ENCODE measurements at places on chromosomes 6 and 20.

GRCh38 chr6:97654674-97655073 lies 371.7 kb upstream of the MMS22L start:
- DNase-seq = no peak

DNA sequence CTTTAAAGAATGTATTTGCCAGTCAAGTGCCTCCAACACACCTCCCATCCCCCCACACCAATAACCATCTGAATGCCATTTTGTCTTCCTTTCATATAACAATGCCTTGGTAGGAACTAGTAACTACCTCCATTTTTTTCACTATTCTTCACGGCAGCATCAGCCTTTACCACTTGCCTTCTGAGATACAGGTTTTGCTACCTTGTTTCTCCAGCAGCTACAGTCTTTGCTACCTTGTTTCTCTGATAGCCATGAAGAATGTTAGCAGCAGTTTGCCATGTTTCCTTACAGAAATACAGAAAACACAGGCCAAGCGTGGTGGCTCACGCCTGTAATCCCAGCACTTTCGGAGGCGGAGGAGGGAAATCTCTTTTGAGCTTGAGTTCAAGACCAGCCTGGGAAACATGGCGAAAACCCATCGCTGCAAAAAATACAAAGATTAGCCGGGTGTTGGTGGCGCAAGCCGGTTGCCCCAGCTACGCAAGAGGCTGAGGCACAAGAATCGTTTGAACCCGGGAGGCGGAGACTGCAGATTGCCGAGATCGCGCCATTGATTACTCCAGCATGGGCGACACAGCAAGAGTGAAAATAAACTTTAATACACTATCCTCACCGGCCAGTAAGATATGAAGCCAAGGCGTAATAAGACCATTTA lies 100.9 kb downstream of the HFE start:
- DNase-seq = no peak

GRCh38 chr20:10597637-10598036 lies 76.2 kb downstream of the JAG1 start:
- no peak for DNase-seq

DNA sequence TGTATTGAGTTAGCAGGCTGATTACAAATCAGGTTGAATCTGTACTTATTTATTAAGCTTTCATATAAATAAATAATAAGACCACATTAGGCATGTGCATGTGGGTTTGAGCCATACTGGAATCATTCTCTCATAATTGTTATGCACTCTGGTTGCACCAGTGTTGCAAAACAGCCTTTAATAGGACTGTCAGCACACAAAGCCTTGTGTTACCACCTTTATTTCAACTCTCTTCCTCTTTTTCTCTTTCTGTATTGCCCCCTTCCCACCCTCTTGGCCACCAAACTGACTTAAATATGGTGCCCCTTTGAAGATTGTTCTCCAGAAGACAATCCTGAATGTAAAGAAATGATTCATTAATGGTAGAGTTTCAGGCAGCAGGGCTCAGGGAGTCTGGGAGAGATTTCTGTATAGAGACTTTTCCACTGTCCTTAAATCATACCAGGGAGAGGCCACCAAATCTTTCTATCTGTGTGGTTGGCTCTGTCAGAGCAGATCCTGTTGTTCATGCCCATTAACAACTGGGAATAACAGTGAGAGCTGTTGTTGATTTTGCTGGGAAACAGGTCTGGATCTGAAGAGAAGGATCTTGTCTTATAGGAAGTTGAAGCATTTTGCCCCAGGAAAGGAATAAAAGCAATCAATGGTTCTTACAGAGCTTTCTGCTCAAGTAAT lies 131.6 kb upstream of the SOX4 start:
- no peak for DNase-seq

DNA sequence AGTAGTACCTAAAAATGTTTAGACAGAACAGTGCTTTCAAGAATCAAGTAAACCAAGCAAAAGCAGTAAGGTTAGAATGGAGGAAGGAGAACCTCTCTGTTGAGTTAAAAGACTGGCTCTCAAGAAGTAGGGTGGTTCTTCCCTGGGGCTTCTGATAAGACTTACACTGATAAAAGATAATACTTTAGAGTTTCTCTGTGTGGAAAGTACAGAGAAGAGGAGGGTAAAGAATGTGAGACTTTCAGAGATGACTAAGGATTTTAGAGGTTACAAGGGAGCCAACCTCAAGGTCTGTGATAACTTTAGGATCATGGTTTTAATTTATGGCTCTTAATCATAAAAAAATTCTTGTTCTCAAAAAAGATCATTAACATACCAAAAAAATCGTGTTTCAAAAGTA lies 30.9 kb upstream of the ALDH8A1 start:
- no peak for DNase-seq

GRCh38 chr20:37522260-37523011 lies 1.4 kb downstream of the NNAT start:
- DNase-seq = no peak

GRCh38 chr20:64192406-64192805 lies 28.2 kb downstream of the MYT1 start:
- no peak for DNase-seq

DNA sequence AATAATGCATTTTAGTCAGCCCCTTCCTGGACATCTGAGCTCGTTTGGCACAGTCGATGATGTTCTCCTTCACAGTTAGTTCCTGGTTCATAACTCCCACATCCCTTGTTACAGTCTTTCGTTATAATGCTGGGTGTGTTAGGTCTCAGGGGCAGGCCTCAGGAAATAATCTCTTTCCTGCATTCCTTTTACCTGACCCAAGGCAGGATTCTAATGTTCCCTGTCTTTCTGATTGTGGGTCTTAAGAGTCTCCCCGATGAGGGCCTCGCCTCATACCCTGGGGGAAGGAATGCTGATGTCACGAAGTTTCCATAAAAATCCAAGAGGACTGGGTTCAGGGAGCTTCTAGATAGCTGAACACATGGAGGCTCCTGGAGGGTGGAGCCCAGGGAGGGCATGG lies 104.0 kb upstream of the CARMIL1 start:
- no peak for DNase-seq

DNA sequence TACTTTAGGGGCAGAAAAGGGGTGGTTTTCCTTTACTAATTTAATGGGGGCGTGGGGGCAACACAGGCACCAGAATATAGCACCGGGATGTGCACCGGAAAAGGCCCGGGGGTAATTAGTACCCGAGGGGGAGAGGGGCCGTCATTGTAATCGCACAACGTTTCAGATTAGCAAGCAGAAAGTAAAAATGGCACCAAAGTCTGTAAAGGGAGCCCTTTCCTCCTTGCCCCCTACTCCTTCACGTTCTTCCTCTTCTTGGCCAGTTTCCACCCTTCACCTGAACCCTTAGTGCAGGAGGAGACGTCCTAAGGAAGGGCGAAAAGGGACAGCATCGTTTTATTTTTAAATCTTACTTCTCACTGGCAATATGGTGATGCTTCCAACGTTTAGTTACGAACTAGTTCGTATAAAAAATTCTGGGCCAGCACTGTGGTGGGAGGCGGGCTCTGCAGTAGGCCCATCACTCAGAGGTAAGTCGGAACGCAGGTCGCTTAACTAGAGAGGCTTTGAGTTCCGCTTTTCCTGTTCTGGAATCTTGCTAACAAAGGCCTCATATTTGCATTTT lies 742 bp upstream of the CEP85L start:
- DNase-seq = no peak

DNA sequence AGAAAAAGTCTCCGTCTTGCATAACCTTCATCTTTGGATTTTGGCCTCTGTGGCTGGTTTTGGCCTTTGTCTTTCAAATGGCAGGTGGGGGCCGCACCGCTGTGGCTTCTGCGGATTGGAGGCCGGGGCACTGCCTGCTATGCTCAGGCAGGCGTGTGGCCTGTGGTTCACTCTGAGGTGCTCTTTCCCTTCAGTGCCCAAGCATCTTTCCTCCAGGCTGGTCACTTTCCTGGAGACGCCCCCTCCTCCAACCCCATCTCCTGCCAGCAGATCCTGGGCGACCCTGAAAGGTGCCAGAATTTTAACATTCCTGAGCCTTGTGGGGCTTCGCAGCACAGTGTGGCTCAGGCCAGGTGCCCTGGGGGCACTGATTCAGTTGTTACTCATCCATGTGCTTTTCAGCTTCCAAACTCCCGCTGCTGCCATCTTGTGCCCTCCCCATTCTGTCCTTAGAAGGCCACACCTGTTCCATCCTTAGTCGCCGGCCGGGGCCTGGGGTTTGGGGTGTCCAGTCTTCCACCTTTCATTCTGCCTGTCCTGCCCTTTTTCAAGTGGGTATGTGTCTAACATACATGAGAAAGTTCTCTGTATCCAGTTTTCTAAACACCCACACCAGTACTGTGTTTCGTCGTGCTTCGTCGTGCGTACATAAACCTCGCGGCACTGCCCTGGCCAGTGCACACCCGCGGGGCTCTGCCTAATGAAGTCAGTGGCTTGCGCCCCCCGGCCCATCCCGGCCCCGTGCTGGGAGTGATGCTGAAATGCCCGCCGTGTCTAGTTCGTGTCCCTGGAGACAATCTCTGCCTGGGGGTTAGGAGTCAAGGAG lies 12.1 kb downstream of the SS18L1 start:
- DNase-seq = no peak

DNA sequence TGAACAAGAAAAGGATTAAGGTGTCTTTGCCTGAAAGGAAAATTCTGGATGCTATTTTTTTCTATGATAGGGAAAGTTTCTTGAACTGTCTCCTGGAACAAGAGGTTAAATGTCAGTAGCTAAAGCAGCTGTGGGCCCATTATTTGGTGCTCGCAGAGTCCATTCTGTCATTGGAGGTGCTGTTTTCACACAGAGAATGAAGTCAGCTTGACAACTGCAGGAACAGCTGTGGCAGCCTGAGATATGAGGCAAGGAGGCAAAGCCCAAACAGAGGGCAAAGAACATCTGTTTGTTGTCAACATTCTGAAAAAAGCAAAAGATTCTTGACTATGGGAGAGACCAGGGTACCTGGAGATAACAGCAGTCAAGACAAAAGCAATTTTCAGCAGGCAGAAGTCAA lies 548.2 kb downstream of the KIF16B start:
- no peak for DNase-seq

- no peak for DNase-seq
Measured at GRCh38 chr6:153368131-153368530, 237.0 kb upstream of the RGS17 start.

- no peak for DNase-seq
Measured at GRCh38 chr20:3819411-3820047, 818 bp upstream of the AP5S1 start.

DNA sequence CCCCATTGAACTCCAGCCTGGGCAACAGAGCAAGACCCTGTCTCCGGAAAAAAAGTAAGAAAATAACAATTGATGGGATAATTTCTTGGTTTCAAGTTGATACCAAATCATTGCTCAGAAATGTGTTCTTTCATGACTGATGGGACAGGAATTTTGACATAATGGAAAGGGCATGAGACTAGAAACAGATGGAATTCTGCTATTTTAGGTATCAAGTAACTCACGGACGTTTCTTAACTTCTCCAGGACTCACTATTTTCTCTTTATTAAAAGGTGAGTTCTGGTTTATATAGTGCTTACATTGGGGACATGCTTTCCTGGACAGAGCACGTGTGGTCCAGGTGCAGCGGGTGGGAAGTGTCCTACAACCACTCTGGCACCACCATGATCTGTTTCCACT lies 6.0 kb upstream of the DSP start:
- no peak for DNase-seq

DNA sequence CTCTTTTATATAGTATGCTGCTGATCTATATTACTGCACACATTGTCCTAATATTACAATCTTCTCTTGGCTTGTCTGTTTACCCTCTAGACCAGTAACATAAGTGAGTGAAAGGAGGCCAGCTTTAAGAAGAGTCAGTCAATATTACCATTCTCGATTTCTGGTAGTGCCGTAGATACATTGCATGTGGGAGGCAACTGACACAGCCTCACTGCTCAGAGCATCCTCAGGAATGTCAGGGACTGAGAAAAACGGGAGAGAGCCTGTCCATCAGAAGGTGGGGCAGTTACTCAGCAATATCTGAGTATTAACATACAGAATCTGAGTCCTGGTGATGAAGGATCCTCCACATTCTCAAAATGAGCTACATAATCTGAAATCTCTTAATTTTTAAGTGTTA lies 259.9 kb downstream of the GJA1 start:
- DNase-seq = no peak

Data from stimulated activated CD8-positive, alpha-beta memory T cell treated with anti-CD3 and anti-CD28 coated beads, Interleukin-2, amount 100 ng/mL, for 1 hour (primary cell).